ENCODE measurements at places on chromosomes 5 and 9.
A peak's percentile ranks its signal among the peaks of the same experiment; 100 is the strongest.

DNA sequence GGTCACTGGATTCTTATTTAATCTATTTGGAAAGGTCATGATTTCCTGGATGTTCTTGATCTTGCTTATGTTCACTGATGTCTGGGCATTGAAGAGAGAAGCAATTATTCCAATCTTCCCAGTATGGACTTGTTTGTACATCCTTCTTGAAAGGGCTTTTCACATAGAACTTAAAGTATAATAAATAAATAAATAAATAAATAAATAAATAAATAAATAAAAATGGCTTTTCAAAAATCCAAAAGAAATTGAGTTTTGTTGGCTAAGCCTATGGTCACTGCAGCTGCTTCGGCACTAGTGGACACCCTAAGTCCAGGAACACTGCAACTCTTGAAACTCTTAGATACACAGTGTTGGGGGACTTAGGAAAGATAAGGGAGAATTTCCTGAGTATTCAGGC lies 840.7 kb upstream of the EDIL3 start:
- no peak for DNase-seq

DNA sequence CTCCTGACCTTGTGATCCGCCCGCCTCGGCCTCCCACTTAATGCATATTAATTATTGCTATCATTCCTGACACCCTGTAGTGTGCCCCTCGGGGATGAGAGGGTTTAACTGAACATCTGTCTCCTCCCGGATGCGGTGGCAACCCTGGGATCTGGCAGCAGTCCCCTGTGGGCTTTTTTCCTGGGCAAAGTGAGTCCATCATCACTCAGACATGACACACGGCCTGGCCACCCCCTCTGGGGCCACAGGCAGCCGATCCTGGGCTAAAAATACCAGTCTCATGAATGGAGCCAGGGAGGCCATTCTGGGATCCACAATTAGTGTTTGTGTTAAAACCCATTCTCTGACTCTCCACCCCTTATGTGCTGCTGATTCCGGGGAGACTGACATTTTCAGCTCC lies 161.2 kb downstream of the RGS3 start:
- DNase-seq = no peak

DNA sequence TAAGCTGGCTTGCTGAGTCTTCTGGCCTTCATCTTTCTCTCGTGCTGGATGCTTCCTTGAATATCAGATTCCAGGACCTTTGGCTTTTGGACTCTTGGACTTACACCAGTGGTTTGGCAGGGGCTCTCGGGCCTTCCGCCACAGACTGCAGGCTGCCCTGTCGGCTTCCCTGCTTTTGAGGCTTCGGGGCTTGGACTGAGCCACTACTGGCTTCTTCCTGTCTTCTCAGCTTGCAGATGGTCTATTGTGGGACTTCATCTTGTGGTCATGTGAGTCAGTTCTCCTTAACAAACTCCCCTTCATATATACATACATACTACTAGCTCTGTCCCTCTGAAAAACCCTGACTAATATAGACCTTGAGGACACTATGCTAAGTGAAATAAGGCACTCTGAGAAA lies 78.3 kb upstream of the SSBP2 start:
- DNase-seq = no peak

DNA sequence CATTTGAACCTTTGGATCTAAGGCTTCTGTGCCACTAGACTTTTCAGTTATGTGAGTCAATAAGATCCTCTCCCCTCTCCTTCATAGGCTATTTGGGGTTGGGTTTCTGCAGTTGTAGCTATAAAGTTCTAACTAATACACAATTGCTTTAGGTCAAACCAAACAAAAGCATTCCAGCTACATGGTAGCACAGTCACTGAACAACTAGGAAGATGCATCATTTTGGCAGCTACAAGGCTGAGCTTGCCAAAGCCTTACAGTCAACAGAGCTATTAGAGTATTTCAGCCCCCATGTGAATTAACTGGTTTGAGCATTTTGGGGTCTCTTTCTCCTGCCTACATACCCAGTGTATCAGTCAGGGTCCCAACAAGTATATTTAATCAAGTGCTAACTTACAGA lies 234.6 kb downstream of the ZNF608 start:
- DNase-seq = no peak

- no peak for DNase-seq
These were observed 282.1 kb downstream of the CYLC2 start for GRCh38 chr9:103277240-103277639.

DNA sequence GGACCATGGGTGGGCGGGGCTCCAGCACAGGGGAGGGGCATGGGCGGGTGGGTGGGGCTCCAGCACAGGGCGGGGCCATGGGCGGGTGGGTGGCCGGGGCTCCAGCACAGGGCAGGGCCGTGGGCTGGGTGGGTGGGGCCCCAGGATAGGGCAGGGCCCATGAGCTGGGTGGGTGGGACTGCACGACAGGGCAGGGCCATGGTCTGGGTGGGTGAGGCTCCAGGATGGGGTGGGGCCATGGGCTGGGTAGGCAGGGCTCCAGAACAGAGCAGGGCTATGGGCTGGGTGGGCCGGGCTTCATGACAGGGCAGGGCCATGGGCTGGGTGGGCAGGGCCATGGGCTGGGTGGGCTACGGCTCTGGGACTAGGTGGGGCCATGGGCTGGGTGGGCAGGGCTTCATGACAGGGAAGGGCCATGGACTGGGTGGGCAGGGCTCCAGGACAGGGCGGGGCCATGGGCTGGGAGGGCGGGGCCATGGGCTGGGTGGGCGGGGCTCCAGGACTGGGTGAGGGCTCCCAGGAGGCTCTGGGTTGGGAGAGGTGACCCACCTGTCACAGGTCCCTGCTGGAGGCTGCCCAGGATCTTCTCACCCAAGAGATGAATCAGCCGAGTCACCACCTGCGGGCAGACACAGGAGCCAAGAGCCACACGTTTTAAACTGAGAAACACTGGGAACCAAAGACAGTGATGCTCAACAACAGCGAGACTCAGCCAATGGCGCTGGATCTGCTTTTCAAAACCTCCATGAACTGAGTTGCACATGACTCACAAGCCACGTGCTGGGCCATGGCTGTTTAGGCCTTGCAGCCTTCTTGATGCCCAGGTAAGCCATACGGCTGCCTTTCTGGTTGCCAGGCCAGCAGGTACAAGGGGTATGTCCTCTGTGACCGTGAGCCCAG lies 33.6 kb upstream of the NSMF start:
- DNase-seq = peak; percentile 26

GRCh38 chr5:109759306-109759705 lies 69.6 kb downstream of the MAN2A1 start:
- DNase-seq = no peak

DNA sequence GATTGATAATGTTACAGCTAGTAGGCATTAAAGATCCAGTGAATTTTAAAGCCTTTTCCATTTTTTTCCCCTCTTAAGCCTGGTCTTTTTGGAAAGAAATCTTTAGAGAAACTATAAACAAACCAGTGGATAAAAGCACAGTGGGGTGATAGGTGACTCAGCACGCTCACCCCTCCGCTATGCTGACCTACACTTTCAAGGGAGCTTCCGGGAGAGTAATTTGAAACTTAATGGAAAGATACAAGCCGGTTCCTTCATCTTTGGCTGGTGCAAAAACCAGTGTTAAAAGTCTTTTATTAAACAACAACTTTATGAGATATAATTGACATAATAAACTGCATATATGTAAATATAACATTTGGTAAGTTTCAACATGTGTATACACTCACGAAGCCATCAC lies 27.0 kb upstream of the ALDOB start:
- no peak for DNase-seq

GRCh38 chr9:38440516-38440915 lies 16.3 kb upstream of the IGFBPL1 start:
- DNase-seq = no peak

DNA sequence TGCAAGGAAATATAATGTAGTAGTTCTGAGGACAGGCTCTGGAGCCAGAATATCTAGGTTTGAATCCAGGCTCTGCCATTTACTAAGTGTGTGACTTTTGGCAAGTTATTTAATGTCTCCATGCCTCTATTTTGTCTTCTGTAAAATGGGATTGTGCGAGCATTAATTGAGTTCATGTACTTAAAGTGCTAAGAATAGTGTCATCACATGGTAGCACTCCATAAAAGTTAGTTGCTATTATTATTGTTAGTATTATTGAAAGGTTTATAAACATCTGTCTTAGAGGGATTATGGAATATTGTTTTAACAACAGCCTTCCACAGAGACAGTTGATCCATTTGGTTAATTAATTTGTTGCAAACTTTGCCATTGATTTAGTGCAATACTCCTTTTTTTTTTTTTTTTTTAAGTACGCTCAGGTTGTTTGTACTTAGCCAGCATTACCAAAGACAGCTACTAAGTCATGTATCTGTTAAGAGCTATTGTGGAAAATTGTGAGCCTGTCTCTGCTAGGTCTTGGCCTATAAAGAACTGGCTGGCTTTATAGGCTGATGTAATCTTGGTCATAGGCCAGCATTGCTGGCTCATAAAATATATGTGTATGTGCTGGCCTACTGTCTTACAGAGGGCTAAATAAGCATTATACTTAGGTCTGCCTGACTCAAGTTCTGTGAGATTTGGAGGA lies 174.7 kb downstream of the WDR70 start:
- no peak for DNase-seq

DNA sequence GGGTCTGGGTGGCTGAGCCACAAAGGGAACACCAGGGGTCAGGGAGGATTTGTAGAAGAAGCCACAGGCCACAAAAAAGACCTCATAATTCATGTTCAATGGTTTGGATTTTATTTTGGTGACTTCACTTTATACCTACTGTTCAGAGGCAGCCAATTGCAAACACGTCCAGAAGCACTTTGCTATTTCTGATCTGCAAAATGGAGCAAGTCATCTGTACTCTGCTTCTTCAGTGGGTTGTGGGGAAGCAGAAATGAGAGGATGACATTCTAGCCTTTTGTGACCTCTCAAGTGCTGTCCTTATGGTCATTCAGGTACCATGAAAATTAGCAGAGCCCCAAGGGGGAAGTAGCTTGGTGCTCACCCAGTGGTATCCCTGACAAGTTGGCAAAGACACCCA lies 2.5 kb upstream of the KCNIP1 start:
- no peak for DNase-seq

- no peak for DNase-seq
These were observed 268.0 kb upstream of the MVB12B start for GRCh38 chr9:126058591-126058990.

DNA sequence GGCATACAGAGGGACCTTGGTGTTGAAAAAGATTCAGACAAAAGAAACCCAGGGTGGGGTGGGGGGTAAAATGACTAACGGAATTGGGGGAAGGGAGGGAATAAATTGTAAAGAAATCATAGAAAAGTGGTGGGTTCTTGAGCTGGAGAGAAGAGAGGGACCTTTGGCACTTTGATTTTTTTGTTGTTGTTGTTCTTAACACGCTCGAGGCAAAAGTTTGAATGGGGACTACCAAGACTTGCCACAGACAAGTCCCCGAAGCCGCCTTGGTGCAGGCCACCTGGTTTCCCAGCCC lies 616 bp downstream of the VCAN start:
- no peak for DNase-seq

DNA sequence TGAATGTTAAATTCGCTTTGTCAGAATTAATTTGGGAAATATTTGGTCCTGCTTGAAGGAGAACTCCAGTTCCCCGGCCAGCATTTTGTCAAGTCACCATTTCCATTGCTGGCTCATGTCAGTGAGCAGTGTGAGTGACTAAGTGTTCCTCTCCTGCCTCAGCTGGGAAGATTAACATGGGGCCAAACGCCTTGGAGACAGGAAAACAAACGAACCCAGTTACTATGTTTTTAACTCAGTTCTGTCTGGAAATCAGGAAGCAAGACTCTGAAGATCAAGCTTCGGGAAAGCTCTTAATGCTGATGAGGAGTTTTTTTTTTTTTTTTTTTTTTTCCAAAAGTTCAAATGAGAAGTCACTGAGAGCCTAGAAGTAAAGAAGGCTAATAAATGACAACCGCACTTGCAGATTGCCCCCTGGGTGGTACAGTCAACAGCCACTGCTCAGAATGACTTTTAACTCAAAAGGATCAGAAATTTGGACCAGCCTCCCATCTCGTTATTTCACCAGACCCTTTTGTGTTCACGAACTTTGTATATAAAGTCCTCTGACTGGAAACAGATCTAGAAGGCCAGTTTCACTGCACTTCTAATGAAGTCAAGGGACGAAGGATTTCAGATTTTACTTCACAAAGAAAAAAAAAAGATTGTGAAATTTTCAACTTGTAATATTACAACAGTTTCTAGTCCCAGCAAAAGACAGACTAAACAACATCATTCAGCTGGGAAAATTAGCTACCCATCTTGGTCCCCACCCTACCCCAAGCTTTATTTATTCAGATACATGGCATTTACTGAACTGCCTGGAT lies 121.3 kb downstream of the LHFPL2 start:
- peak; percentile 74 for DNase-seq

DNA sequence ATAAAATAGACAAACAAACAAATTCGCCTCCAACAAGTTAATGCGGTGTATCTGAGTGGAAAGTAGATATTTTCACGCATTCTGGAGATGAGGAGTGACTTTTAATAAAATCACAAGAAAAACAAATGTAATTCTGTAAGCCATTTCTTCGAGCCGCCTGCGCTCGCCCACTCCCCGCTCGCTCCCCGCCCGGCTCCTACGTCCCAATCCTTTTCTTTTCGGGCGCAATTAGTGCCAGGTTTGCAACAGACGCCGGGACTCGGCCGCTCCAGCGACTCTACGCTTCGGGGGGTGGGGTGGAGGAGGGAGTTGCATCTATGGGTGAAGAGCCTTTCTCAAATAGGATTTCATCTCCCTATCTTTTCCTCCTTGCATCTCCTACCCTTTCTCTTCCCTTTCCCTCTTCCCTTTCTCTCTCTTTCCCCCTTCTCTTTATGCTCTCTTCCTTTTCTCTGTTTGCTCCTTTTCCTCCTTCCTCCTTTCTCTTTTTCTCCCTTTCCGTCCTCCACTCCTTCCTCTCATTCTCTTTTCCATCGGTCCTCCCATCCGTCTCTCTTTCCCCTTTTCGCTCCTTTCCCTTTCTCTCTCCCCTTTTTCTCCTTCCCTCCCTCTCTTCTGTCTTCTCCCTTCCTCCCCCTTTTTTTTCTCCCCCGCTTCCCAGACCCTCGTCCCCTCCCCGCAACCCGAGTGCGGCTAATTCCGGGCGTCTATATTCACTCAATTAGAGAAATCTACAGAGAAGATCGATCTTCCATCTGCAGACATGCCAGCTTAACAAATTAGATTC lies 6.1 kb upstream of the OTP start:
- no peak for DNase-seq
